8988T (cell line): ENCODE measurements at places on chromosomes 12 and 14.

DNA sequence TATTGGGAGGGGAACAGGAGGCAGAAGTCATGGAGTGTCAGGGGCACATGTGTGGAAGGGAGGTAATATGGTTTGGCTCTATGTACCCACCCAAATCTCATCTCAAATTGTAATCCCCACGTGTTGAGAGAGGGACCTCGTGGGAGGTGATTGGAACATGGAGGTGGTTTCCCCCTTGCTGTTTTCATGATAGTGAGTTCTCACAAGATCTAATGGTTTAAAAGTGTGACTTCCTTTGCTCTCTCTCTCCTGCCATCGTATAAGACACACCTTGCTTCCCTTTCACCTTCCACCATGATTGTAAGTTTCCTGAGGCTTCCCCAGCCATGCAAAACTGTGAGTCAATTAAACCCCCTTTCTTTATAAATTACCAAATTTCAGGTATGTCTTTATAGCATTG lies 41.6 kb upstream of the CDK17 start:
- no peak for DNase-seq

DNA sequence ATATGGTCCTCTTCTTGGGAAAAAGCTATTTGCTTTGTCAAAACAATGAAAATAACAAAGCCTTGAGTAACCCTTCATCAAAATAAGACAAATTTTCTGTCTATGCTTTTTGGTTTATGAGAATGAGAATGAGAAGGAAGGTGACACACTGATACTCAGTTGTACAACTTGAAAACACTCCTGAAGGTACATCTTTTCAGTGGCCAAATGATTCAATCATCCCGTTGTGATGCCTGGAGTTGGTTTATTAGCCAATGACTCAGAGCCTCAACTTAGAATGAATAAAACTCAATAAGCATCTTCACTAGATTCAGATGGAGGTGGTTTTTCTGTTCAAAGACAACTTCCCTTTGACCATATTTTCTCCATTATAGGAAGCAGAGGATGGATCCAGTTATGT lies 7.8 kb upstream of the CALM1 start:
- DNase-seq = no peak

- DNase-seq = no peak
Measured at GRCh38 chr12:3464561-3464960, 26.4 kb upstream of the PRMT8 start.

GRCh38 chr12:63382930-63383329 lies 231.9 kb upstream of the AVPR1A start:
- DNase-seq = no peak

- DNase-seq = no peak
Measured at GRCh38 chr12:91178781-91179180, 3.8 kb downstream of the DCN start.

GRCh38 chr14:33918256-33918655 lies 32.6 kb downstream of the EGLN3 start:
- DNase-seq = no peak

- DNase-seq = no peak
Measured at GRCh38 chr12:76288218-76288617, 60.0 kb downstream of the BBS10 start.

DNA sequence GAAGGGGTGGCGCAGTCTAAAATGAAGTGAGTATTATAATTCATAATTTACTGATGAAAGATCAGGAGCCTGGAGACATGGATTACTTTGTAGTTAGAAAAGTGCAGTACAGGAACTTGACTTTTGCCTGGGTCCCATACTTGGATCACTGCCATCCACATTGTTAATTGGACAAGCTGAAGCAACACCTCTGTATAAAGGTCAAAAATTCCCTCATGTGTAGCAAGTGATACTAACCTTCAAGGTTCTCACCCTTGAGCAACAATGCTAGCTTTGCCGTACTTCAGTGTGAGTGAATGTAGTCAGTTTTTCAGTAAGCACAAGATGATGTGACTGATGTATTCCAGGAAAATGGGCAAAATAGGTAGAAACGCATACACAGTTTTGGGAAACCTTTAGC lies 44.6 kb upstream of the PLBD1 start:
- DNase-seq = no peak

- no peak for DNase-seq
Measured at GRCh38 chr12:19227190-19227879, 97.8 kb downstream of the PLEKHA5 start.

DNA sequence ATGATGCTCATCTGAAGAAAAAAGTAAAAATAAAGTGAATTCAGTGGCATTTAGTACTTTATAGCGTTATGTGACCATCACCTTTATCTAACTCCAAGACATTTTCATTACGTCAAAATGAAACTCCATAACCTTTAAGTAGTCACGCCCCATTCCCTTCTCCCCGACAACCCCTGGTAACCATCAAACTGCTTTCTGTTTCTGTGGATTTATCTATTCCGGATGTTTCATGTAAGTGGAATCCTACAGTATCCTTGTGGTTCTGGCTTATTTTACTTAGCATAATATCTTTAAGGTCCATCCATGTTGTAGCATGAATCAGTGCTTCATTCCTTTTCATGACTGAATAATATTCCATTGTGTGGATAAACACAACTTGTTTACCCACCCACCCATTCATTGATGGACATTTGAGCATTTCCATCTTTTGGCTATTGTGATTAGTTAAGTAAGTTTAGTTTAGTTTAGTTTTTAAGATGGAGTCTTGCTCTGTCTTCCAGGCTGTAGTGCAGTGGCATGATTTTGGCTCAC lies 18.5 kb upstream of the MAP1LC3B2 start:
- DNase-seq = no peak

GRCh38 chr14:71628433-71628832 lies 303.8 kb upstream of the RGS6 start:
- DNase-seq = no peak

DNA sequence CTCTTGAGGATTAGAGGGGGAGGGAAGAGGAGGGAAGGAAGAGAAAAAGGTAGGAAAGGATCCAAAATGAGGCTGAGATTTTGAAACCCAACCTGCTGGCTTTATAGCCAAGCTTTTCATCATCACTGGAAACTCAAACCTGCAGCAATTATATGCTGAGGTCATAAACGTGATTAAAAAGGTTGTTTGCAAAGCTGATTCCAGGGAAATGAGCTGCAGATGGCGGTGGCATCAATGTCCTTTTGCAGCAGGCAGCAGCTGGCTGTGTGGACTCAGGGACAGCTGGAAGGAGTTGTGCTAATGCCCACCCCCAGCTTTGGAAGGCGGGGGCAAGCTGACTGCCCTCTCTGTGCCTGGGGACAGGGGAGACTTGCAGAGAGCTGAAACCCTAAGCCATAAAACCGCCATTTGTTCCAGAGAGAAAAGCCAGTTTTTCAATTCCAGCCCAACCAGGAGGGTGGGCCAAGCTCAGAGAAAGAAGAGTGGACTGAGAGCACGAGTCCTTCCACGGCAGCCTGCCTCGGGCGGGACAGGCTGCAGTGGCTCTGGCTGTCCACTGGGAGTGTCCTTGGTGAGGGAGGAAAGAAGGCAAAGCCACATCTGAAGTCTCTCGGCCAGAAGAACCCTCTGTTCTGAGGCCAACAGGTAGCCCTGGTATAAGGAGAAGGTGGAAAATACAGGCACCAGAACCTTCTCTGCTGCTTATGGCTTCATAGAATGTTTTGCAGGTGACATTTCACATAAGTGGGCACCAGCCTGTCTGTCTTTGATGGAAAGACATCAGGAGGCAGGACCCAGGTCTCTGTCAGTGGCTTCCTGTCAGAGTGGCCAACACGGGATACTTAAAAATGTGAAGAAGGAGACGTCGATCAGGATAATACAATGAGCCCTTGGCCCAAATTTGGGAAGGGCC lies 90.7 kb downstream of the SINHCAF start:
- no peak for DNase-seq

DNA sequence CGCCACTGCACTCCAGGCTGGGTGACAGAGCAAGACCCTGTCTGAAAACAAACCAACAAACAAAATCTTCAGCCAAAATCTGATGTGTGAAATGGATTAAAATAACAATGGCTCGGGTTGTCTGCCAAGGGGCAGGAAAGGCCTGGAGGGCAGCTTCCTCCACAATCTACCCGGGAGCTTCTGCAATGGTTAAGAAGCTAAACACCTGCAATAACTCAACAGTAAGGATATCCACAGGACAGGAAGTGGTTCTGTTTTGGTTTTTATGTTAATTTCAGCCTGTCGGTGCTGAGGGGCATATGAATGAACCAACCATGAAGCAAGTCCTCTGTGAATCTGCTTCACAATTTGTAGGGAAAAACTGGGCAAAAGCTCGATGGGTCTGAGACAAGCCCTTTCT lies 34.4 kb downstream of the RAD52 start:
- no peak for DNase-seq

DNA sequence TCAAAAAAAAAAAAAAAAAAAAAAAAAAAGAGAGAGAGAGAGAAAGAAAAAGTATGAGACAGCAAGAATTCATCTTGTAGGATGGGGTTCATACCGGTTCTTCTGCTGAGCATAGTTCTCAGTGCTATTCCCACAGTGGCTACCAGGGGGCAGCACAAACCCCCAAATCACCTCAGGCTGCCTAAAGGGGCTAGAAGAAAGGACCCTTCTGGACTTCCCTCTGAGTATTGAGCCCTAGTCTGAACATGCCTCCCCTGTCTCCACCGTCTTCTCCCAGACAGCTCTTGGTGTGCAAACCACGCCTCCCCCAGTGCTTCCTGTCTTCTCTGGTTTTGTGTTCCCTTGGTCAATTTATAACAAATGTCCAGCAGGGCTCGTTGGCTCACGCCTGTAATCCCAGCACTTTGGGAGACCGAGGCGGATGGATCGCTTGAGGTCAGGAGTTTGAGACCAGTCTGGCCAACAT lies 31.3 kb upstream of the SMUG1 start:
- no peak for DNase-seq

DNA sequence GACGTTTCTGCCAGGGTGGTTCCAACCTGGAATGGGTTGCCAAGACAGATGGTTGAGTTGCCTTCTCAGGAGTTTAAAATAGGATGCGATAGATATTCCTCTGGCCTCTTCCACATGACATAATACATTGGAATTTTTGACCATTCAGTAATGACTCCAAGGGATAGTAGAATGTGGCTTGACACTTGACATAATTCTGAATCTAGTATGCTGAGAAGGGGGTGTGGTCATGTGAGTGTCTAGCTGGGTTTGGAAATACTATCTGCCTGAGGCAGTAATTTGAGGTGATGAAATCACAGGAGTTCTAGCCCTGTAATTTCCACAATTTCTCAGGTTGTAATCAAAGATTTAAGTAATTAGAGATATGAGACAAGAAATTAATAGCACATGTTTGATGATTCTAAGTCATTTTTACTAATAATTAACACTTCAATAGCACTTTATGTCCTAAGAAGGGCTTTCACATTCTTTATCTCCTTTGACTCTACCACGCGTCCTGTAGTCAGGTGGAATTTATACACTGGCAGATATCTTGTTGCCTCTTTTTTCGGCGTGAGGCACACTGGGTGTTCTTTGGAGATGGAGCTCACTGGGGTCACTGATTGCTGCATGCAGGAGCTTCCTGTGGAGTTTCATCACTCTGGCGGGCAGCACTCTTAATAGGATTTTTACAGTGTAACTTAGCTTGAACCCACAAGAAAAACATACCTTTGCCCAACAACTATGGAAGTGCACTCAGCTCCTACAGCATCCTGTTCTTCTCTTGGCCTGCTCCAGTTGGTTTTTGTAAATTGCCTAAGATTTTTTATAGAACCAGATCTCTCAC lies 3.2 kb upstream of the AMIGO2 start:
- no peak for DNase-seq
